ENCODE measurements at places on chromosomes 12 and 14. TPM values are rescaled to one million over a fixed set of nuclear protein-coding genes. Genes with fewer than 3 reads are reported as not detected.

Gene ADAMTS20
- total RNA-seq, result not detected

Gene FOXG1
- not detected for total RNA-seq

Gene TMPRSS12
- total RNA-seq, result not detected

- no peak overlapping the region for H3K27ac ChIP-seq
- H3K27me3 ChIP-seq, result no peaks in the 10 kb centered on the region
- no peak overlapping the region for H3K4me3 ChIP-seq
- DNase-seq, result no peak
- no peaks in the 10 kb centered on the region for H3K36me3 ChIP-seq
These were observed 129.1 kb upstream of the TBX3 start for GRCh38 chr12:114812858-114813761.

- H3K27ac ChIP-seq, result no peak overlapping the region
- H3K27me3 ChIP-seq, result no peaks in the 10 kb centered on the region
- no peak for DNase-seq
These were observed 691.4 kb upstream of the TBX3 start for GRCh38 chr12:115375186-115375991.

Gene EAPP
- 24.5 TPM for total RNA-seq

Gene GTF2A1
- total RNA-seq, result 35.9 TPM

DNA sequence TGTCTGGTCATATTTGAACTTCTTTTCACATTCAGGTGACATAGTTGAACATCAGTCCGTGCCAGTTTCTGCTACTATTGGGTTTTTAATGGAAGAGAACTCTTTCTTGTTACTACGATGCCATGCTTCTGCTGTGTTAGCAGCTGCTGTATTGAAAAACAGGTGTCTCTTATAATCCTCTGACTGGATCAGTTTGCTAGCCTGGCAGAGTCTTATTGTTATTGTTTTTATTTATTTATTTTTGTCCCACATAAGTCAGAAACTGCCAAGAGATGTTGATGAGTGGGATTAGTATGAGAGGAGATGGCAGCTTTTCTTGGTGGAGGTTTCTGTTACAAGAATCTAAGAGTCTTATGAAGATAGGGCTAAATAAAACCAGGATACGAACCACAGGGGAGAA is 14.6 kb downstream of the ETV6 start:
- no peak for DNase-seq
- H3K4me3 ChIP-seq, result no peak overlapping the region
- H3K36me3 ChIP-seq, result peaks cover 14% of the 10 kb centered on the region
- H3K27me3 ChIP-seq, result no peaks in the 10 kb centered on the region

DNA sequence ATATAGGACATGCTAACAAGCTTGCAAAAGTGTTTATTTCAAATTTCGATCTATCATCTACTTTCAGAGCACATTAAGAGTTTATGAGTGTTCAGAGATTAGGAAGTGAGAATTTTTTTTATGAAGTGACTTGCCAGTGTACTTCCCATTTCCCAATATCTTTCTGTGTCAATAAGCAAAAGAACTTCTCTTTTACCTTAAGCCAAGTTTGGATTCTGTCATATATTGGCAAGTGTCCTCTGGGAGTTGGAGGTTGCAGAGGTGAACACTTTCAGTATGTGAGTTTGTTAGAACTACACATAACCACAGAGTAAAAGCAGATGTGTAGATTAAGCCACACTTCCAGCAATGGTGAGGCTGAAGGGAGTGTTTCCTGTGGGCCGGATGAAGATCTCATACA is 16.6 kb upstream of the KLRF1 start:
- DNase-seq, result no peak
- H3K36me3 ChIP-seq, result peaks cover 11% of the 10 kb centered on the region
- no peaks in the 10 kb centered on the region for H3K27me3 ChIP-seq
- no peak overlapping the region for H3K4me3 ChIP-seq

GRCh38 chr14:63288853-63289252 is 29.9 kb downstream of the GPHB5 start:
- DNase-seq, result no peak
- H3K4me1 ChIP-seq, result no peaks in the 10 kb centered on the region
- H3K27ac ChIP-seq, result no peak overlapping the region
- no peak overlapping the region for H3K4me3 ChIP-seq
- no peaks in the 10 kb centered on the region for H3K36me3 ChIP-seq

DNA sequence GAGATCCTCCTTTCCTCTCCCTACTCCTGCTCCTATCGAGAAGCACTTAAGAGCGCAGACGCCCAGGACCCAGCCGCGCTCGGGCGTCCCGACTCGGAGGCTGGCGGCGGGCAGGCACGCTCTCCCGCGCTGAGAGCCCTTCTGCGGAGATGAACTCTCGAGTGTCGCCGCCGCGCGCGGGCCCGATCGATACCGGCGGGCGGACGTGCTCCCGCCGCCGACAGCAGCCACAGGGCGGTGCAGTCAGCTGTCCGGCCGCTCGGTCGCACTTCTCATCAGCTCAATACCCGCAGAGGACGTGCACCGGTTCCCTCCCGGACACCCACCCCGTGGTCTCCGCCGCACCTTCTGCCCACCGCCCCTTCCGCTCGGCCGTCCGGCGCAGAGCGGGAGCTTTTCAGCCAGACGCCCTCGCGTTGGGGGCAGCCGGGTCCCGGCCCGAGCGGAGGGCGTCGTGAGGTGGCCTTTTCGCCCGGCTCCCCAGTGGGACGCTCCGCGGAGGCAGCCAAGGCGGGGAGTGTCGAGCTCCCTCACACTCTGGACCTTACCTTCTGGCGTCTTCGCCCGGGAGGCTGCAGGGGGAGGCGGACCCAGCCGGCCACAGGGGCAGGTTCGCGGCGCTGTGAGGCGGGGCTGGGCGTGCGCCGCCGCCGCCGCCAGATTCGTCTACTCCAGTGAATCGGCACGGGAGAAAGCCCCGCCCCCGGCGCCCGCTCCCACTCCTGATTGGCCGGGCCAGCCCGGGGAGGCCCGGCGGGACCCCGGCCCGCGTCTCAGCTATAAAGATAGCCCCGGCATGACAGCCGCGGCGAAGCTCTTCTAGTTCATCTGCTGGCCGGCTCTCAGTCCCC is at the start of gene INSM2:
Gene INSM2 (plus strand): TSS at position 808 of the 851 bp plus-strand sequence. CDS start 89 bp downstream, outside the sequence.
- peaks cover 49% of the 10 kb centered on the region for H3K27me3 ChIP-seq
- peaks cover 10% of the 10 kb centered on the region for H3K36me3 ChIP-seq
- peak within 1 kb of the TSS; percentile 78 for H3K4me3 ChIP-seq
- peaks cover 8% of the 10 kb centered on the region for H3K4me1 ChIP-seq
- peak; percentile 87 for DNase-seq

Gene DNAJC22
- total RNA-seq, result 9.6 TPM

DNA sequence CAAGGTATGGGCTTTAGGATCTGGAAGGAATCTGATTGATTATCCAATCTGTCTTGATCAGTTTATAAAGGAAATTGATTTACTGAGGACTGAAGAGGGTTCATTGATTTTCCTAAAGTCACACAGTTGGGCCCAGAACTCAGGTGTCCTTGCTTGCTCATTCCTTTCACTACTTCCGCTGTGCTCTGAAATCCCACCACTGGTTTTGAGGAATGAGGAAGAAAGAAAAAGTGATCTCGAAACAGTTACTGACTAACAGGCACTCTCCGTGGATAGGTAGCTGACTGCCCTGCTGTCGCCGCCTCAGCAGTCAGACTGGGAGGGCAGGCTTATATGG is at the start of gene FITM1:
Gene FITM1 (plus strand): TSS at position 280 of the 337 bp plus-strand sequence. CDS start 905 bp downstream, outside the sequence.
- H3K4me1 ChIP-seq, result peaks cover 6% of the 10 kb centered on the region
- H3K36me3 ChIP-seq, result peaks cover 5% of the 10 kb centered on the region
- DNase-seq, result no peak
- H3K4me3 ChIP-seq, result no peak within 1 kb of the TSS

DNA sequence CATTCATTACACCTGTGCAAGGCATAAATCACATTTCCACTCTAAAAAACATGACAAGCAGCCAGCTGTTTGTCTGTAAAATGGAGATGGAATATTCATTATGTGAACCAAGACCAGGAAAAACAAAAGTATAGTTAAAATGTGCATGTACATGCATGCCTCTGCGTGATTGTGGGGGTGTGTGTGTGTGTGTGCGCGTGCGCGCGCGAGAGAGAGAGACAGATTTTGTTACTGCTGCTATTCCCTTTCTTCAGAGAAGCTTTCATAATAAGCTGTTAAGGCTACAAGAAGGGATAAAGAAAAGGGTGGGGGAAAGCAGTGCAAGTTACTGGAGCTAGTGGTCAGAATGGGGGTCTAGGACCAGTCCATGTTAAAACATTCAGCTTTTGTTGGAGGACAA is 430.3 kb downstream of the NAV3 start:
- H3K27me3 ChIP-seq, result no peaks in the 10 kb centered on the region
- H3K36me3 ChIP-seq, result no peaks in the 10 kb centered on the region
- H3K27ac ChIP-seq, result no peak overlapping the region
- no peak for DNase-seq
- no peaks in the 10 kb centered on the region for H3K4me1 ChIP-seq

- H3K4me3 ChIP-seq, result no peak overlapping the region
- no peak overlapping the region for H3K27ac ChIP-seq
- H3K36me3 ChIP-seq, result no peaks in the 10 kb centered on the region
- H3K27me3 ChIP-seq, result no peaks in the 10 kb centered on the region
- no peak for DNase-seq
These were observed 60.7 kb upstream of the TBX3 start for GRCh38 chr12:114744691-114745090.

DNA sequence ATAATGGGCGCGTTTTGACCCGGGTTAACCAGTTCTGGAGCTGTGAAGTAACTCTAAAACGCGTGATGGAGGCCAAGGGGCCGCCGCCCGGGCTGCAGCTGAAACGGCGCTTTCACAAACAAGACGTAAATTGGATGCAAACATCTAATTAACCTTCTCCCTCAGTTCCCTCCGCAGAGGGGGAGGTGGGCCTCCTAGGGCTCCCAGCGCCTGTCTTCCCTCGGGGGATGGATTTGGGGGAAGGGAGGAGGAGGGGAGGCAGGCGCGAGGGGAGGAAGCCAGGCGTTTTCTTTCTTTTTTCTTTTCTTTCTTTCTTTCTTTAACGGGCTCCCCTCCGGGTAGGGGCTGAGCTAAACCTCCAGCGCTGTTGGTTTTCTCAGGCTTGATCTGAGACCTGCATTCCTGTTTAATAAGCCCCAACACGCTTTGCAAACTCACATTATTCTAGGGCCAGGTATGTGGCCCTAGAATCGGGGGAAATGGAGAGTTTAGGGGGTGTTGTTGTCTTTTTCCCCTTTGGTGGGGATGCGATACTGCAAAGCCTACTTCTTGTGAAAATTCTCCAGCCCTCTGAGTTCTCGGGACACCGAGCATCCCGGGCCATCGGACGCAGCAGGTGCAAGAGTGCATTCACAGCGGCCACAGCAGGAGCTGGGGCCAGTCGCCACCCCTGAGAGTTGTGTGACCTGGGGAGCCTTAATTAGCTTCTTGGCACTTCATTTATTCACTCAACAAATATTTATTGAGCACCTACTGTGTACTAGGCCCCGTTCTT is 43.6 kb upstream of the LHX5 start:
- H3K27me3 ChIP-seq, result peaks cover 95% of the 10 kb centered on the region
- no peak for DNase-seq
- no peaks in the 10 kb centered on the region for H3K4me1 ChIP-seq
- H3K27ac ChIP-seq, result no peak overlapping the region
- H3K4me3 ChIP-seq, result no peak overlapping the region

GRCh38 chr14:57988445-57988844 is 122.6 kb upstream of the SLC35F4 start:
- peaks cover 50% of the 10 kb centered on the region for H3K27me3 ChIP-seq
- no peak overlapping the region for H3K4me3 ChIP-seq
- no peaks in the 10 kb centered on the region for H3K4me1 ChIP-seq
- no peak overlapping the region for H3K27ac ChIP-seq
- DNase-seq, result no peak

GRCh38 chr12:107096571-107096970 is 3.2 kb upstream of the CRY1 start:
- no peaks in the 10 kb centered on the region for H3K36me3 ChIP-seq
- H3K4me1 ChIP-seq, result no peaks in the 10 kb centered on the region
- no peak for DNase-seq
- peaks cover 45% of the 10 kb centered on the region for H3K27me3 ChIP-seq
- H3K4me3 ChIP-seq, result no peak overlapping the region

DNA sequence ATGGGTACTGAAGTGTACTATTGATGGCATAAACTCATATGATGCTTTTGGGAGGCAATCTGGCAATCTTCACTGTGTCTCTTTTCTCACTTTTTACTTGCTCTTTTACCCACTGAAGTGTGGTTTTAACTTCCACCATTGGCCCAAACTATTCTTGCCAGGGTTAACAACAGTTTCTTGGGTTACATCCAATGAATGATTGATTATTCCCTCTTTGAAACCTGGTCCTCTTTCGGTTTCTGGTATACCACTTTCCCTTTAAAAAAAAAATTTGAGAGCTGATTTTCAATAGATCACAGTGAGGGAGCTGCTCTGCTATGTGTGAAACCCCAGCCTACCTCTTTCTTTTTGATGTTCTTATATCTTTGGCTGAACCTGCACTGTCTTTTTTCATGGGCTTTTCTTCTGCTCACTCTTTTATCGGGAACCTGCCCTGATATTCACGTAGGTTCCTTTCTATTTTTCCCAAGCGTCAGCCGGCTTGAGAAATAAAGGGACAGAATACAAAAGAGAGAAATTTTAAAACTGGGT is 56.1 kb upstream of the OR4E1 start:
- H3K4me1 ChIP-seq, result peaks cover 6% of the 10 kb centered on the region
- no peak overlapping the region for H3K27ac ChIP-seq
- H3K36me3 ChIP-seq, result no peaks in the 10 kb centered on the region
- peaks cover 93% of the 10 kb centered on the region for H3K27me3 ChIP-seq

Gene PRH2
- total RNA-seq, result not detected

GRCh38 chr12:94103986-94104385 is 44.4 kb upstream of the PLXNC1 start:
- H3K4me1 ChIP-seq, result peaks cover 17% of the 10 kb centered on the region
- no peak for DNase-seq
- H3K36me3 ChIP-seq, result peaks cover 9% of the 10 kb centered on the region
- peaks cover 86% of the 10 kb centered on the region for H3K27me3 ChIP-seq

- peaks cover 17% of the 10 kb centered on the region for H3K4me1 ChIP-seq
- peaks cover 4% of the 10 kb centered on the region for H3K36me3 ChIP-seq
- no peak overlapping the region for H3K4me3 ChIP-seq
- DNase-seq, result no peak
These were observed 139.6 kb downstream of the DYRK2 start for GRCh38 chr12:67788118-67788517.

- no peak for DNase-seq
- no peak overlapping the region for H3K4me3 ChIP-seq
- no peak overlapping the region for H3K27ac ChIP-seq
- no peaks in the 10 kb centered on the region for H3K27me3 ChIP-seq
These were observed 588.7 kb downstream of the CCER1 start for GRCh38 chr12:90366286-90366685.

Gene ACYP1
- 33.2 TPM for total RNA-seq

- DNase-seq, result no peak
- H3K4me3 ChIP-seq, result peak overlapping the region; percentile 51
- H3K27ac ChIP-seq, result no peak overlapping the region
- H3K36me3 ChIP-seq, result peaks cover 11% of the 10 kb centered on the region
- H3K4me1 ChIP-seq, result peaks cover 8% of the 10 kb centered on the region
These were observed 50.7 kb upstream of the MAP1LC3B2 start for GRCh38 chr12:116508145-116509121.

DNA sequence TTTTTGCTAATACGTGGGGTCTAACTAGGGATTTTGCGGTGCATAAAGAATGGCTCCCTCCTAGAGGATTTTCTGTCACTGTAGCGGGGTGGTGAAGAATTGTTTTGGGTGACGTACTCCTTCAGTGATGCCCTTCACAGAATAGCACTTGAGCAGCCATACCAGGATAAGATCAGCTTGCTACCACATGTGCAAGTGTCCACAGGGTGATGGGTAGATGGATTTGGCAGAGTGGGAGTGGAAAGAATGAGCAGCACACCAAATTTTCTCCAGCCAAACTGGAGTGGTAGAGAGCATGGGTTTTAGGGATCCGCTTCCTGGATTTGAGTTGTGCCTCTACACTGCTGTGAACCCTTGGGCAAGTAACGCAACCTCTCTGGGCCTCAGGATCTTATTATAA is 2.3 kb downstream of the TCP11L2 start:
- H3K27ac ChIP-seq, result no peak overlapping the region
- peak overlapping the region; percentile 85 for H3K4me3 ChIP-seq
- peaks cover 70% of the 10 kb centered on the region for H3K4me1 ChIP-seq
- H3K27me3 ChIP-seq, result no peaks in the 10 kb centered on the region
- DNase-seq, result no peak
- H3K36me3 ChIP-seq, result peaks cover 37% of the 10 kb centered on the region

Measured in Calu3 (cell line).